ENCODE measurements at places on chromosomes 3 and 15. TPM values are rescaled to one million over a fixed set of nuclear protein-coding genes. Genes with fewer than 3 reads are reported as not detected.

C3orf49 gene
- polyA plus RNA-seq: not detected

LRRN1 gene
- 0.03 TPM for polyA plus RNA-seq

EFHB gene
- polyA plus RNA-seq: 0.58 TPM

ASB14 gene
- not detected for polyA plus RNA-seq

LTF gene
- polyA plus RNA-seq: not detected

- no peak overlapping the region for H3K27ac ChIP-seq
- DNase-seq: no peak
- no peak overlapping the region for H3K4me3 ChIP-seq
- H3K27me3 ChIP-seq: peaks cover 25% of the 10 kb centered on the region
- H3K36me3 ChIP-seq: no peaks in the 10 kb centered on the region
These were observed 65.2 kb downstream of the TLE3 start for GRCh38 chr15:70032509-70032908.

GRCh38 chr15:57398336-57398735 is 22.0 kb downstream of the CGNL1 start:
- H3K4me3 ChIP-seq: no peak overlapping the region
- no peaks in the 10 kb centered on the region for H3K27me3 ChIP-seq
- no peak overlapping the region for H3K27ac ChIP-seq
- no peaks in the 10 kb centered on the region for H3K36me3 ChIP-seq

- no peak overlapping the region for H3K4me3 ChIP-seq
- no peaks in the 10 kb centered on the region for H3K27me3 ChIP-seq
- DNase-seq: peak; percentile 5
- H3K27ac ChIP-seq: no peak overlapping the region
- no peaks in the 10 kb centered on the region for H3K4me1 ChIP-seq
These were observed 984.1 kb downstream of the EPHA3 start for GRCh38 chr3:90091549-90091948.

GRCh38 chr3:160758929-160759577 is 3.0 kb downstream of the PPM1L start:
- H3K36me3 ChIP-seq: no peaks in the 10 kb centered on the region
- DNase-seq: no peak
- no peak overlapping the region for H3K27ac ChIP-seq
- H3K4me1 ChIP-seq: no peaks in the 10 kb centered on the region
- peaks cover 12% of the 10 kb centered on the region for H3K27me3 ChIP-seq

GRCh38 chr15:58064082-58064979 is 1.2 kb downstream of the ALDH1A2 start:
- H3K27ac ChIP-seq: no peak overlapping the region
- no peaks in the 10 kb centered on the region for H3K4me1 ChIP-seq
- H3K27me3 ChIP-seq: peaks cover 37% of the 10 kb centered on the region
- H3K4me3 ChIP-seq: no peak overlapping the region
- H3K36me3 ChIP-seq: no peaks in the 10 kb centered on the region

DNA sequence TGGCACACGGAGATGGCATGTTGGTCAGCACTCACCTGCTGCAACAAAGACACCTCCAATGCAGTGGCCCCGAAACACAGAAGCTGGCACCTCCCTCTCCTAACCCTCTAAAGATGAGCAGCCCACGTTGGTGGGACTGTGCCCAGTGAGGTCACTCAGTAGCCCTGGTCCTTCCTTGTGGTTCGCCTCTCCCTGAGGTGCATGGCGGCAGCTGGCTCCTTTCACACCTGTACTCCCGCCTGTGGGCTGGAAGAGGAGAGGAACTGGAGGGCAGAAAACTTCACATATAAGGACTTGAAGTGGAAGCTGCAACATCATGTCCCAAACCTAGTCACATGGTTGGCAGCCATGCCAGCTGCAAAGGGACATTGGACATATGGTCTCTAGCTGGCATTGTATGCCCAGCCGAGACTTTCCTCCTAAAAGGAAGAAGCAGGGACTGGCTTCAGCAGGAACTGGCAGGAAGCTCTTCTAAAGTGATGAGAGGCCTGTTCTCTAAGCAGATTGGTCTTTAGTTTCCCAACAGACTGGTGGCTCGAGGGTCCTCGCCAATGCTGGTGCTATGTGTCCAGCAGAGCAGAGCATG is 10.8 kb upstream of the C3orf22 start:
- no peak overlapping the region for H3K27ac ChIP-seq
- no peaks in the 10 kb centered on the region for H3K27me3 ChIP-seq
- H3K36me3 ChIP-seq: no peaks in the 10 kb centered on the region
- no peak overlapping the region for H3K4me3 ChIP-seq

DNA sequence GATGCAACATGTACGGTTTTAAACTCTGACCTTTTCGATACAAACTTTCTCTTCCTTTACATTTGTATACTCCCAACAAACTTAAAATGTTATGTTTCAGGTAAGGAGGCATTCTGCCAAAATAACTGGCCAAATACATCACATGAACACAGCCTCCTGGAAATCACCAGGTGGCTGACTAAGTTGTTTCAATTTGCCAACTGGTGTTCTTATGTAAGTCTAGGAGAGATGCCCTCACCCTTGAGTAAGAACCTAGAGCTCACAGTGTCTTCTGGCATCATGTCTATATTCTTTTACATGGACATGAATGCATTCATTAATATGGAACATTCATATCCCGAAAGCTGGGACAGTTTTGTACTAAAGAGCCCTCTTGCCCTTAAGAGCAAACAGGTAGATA is 341.1 kb upstream of the NR2F2 start:
- H3K4me1 ChIP-seq: no peaks in the 10 kb centered on the region
- no peaks in the 10 kb centered on the region for H3K36me3 ChIP-seq
- H3K27ac ChIP-seq: no peak overlapping the region

- no peaks in the 10 kb centered on the region for H3K36me3 ChIP-seq
- H3K27ac ChIP-seq: no peak overlapping the region
- H3K4me3 ChIP-seq: no peak overlapping the region
- no peak for DNase-seq
These were observed 40.2 kb upstream of the UBE2E2 start for GRCh38 chr3:23162934-23163333.

DNA sequence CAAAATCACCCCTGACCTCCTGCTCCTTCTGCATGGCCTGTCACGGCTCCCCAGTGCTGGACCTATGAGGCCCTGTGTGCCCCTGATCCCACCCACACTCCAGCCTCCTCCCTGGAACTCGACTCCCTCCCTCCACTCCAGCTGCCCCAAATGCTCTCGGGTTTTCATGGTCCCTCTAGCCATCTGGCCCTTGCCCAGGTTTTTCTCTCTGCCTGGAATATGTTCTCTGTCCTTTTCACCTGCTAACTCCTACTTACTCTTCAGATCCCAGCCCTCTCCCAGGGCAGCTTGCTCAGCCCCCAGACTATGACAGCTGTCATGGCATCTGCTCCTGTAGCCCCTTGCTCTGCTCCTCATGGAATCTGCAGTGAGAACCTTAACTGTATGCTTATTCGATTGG is 30.3 kb downstream of the DUSP7 start:
- no peak overlapping the region for H3K4me3 ChIP-seq
- no peaks in the 10 kb centered on the region for H3K27me3 ChIP-seq

DNA sequence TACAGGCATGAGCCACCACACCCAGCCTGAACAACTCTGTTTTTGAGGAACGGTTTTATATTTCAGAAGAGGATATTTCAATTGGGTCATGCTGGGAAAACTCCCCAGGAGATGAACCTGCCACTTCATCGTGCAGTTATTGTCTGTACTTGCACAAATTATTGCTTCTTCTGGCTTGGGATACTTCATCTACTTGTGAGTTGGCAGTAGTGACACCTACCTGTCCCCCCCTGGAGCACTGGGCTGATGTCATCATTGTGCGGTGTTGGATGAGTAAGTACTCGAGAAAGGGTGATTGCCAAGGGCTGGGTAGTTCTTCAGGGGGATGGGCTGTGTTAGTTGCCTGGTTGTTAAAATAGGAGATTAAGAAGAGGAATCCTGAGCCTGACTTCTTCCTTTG is 85.1 kb upstream of the SAMMSON start:
- no peaks in the 10 kb centered on the region for H3K27me3 ChIP-seq
- no peak for DNase-seq
- H3K27ac ChIP-seq: no peak overlapping the region
- no peaks in the 10 kb centered on the region for H3K36me3 ChIP-seq
- H3K4me1 ChIP-seq: no peaks in the 10 kb centered on the region

DNA sequence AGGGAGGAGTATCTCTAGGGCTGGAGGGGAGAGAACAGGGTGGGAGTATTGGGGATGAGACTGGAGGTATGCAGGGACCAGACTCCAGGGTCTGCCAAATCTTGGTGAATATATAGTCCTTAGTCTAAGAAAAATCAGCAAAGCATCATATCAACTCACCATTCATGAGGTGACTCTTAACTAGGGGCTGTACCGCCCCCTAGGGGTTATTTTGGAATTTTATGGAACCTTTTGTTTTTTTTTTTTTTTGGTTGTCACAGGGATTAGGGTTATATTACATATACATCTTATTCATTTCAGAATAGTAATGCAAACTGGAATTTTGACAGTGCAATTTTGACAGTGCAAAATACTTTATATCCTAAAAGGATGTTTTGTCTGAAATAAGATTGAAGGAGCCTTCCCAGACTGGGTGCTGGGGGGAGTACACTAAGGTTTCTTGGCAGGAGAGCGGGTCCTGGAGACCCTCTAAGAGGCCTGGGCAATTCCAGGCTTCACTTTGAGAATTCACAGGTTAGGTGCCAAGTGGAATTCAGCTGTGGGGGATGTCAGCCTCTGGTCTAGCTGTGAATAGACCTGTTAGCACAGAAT is 7.5 kb downstream of the CMTM7 start:
- no peak overlapping the region for H3K4me3 ChIP-seq
- no peak overlapping the region for H3K27ac ChIP-seq
- H3K4me1 ChIP-seq: peaks cover 8% of the 10 kb centered on the region
- DNase-seq: peak; percentile 52

GRCh38 chr3:53236112-53236841 is 19.5 kb downstream of the TKT start:
- no peak overlapping the region for H3K4me3 ChIP-seq
- peaks cover 20% of the 10 kb centered on the region for H3K4me1 ChIP-seq
- peaks cover 75% of the 10 kb centered on the region for H3K36me3 ChIP-seq
- H3K27me3 ChIP-seq: no peaks in the 10 kb centered on the region

GRCh38 chr15:60573936-60574335 is 95.0 kb upstream of the ICE2 start:
- no peaks in the 10 kb centered on the region for H3K36me3 ChIP-seq
- H3K4me3 ChIP-seq: no peak overlapping the region
- no peak overlapping the region for H3K27ac ChIP-seq
- H3K4me1 ChIP-seq: no peaks in the 10 kb centered on the region
- no peak for DNase-seq

GRCh38 chr3:105773291-105773690 is 95.5 kb downstream of the CBLB start:
- H3K36me3 ChIP-seq: peaks cover 17% of the 10 kb centered on the region
- DNase-seq: no peak
- no peaks in the 10 kb centered on the region for H3K27me3 ChIP-seq
- H3K4me1 ChIP-seq: no peaks in the 10 kb centered on the region

DNA sequence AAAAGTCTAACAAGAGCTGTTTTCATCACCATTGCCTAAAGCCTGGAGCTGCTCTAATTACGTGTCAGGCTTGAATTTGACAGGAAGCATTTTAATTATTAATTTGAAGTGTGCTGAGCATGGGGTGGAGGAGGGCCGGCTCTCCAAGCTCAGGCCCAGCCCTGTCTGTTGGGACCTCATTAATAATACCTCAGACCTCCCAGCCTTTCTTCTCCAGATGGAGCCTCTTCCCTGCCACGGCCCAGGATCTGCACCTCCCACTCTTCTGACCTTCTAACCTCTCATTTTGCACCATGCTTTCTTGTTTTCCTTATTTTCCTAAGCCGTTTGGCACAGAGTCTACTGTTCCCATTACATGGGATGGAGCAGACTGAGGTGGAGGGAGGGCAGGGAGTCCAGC is 30.0 kb downstream of the INSYN1 start:
- no peak overlapping the region for H3K27ac ChIP-seq
- H3K4me3 ChIP-seq: no peak overlapping the region
- no peaks in the 10 kb centered on the region for H3K27me3 ChIP-seq

DNA sequence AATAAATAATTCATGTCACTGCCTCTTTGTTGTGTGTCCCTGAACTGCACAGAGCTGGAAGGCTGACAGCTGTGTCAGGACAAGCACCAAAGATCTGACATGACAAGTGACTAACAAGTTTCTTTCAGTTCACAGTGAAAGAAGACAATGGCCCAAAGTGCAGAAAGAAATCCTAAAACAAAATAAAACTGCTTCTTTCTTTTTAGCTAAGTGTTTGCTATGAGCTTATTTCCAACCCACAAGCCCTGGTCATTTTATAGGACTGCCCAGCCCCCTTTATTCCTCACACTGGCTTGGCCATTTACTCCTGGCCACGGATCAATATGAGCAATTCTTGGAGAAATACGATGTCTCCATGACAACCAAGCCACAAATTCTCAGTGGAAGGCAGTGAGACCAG is 238.5 kb downstream of the WDR72 start:
- H3K36me3 ChIP-seq: no peaks in the 10 kb centered on the region
- H3K27ac ChIP-seq: no peak overlapping the region
- no peak overlapping the region for H3K4me3 ChIP-seq
- no peaks in the 10 kb centered on the region for H3K4me1 ChIP-seq
- H3K27me3 ChIP-seq: no peaks in the 10 kb centered on the region

DNA sequence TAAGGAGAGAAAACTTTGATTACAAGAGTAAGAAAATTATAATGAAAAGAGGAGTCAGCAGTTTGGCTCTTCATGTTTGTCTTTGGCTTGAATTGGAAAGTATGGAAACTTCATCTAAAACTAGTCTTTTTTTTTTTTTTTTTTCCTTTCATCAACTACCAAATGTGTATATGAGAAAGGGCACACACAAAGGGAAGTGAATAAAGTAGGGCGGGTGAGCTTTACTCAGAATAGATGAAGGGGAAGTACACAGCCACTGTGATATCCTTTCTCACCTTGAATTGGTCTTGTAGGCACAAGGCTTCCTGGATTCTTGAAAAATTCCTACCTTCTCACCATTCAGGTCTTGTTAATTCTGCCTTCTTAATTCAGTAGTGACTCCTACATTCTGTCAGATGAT is 652.3 kb upstream of the KCNMB2 start:
- H3K4me3 ChIP-seq: no peak overlapping the region
- no peaks in the 10 kb centered on the region for H3K36me3 ChIP-seq
- DNase-seq: no peak
- H3K27me3 ChIP-seq: no peaks in the 10 kb centered on the region
- H3K27ac ChIP-seq: no peak overlapping the region

GRCh38 chr3:21894459-21895340 is 143.7 kb upstream of the ZNF385D start:
- no peak overlapping the region for H3K27ac ChIP-seq
- no peaks in the 10 kb centered on the region for H3K36me3 ChIP-seq
- H3K27me3 ChIP-seq: no peaks in the 10 kb centered on the region
- H3K4me1 ChIP-seq: no peaks in the 10 kb centered on the region
- DNase-seq: peak; percentile 6

Measured in SK-N-SH (cell line).